ENCODE measurements at places on chromosomes 12 and 14.

DNA sequence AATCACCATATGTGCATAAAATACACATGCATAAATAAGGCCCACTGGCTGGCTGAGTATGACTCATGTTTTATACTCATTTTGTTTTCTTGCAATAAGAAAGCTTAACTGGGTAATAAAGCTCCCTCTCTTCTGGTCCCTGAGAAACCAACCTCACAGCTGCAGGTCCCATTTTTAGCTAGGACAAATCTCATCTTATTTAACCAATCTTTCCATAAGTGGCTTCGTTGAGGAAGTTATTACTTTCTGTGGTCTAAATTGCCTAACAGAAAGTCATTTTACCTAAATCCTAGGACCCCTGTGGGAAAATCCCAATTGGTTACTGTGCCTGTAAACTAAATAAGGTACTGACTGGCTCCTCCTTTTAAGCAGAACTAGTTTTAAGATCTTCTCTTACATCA lies 232.8 kb upstream of the FBXO33 start:
- no peak for DNase-seq

DNA sequence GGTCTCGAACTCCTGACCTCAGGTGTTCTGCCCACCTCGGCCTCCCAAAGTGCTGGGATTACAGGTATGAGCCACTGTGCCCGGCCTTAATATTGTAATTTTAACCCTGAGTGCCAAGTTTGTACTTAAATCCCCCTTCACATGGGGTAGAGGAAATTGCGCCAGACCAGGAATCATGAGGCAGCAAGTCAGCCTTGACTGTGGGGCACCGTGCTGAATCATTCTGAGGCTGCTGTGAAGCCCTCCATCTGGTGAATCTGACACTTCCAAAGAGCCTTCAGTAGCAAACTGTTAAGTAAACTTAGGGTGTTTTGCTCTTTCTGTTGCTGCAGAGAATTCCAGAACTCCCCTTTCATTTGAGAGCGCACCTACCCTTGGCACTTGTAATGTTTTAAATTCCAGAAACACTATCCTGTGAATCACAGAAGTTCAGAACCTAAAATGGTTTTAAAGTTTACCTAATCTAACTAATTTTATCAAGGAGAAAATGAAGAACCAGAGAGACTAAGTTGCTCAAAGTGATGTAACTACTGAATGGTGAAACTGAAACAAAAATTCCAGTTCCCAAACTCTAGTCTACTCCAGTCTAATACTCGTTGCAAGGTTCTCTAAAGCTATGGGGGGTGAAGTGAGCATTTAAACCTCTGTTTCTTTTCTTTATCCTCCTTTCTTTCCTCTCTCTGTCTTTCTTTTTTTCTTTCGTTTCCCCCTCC lies 7.5 kb downstream of the HEBP1 start:
- no peak for DNase-seq

GRCh38 chr12:18580291-18580690 lies 157.5 kb downstream of the PLCZ1 start:
- DNase-seq, result no peak

- no peak for DNase-seq
Observed at GRCh38 chr14:61099216-61099835, 118.3 kb downstream of the SLC38A6 start.

DNA sequence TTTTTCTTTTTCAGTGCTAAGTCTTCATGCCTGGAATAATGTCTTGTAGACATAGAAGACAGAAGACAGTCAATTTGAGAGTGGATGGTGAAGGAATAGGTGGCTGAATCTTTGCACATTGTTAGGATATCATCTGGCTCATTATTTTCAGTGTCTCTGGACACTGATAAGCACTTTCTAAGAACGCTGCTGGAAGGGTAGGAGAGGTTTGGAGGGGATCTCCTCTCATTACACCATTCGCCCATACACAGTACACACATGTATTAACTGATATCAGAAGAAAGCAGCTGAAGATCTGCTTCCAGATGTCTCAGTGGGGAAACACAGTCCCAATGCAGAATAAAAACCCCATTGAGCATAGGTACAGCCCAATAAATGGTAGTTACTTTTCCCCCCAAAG lies 461.1 kb upstream of the DCN start:
- no peak for DNase-seq

DNA sequence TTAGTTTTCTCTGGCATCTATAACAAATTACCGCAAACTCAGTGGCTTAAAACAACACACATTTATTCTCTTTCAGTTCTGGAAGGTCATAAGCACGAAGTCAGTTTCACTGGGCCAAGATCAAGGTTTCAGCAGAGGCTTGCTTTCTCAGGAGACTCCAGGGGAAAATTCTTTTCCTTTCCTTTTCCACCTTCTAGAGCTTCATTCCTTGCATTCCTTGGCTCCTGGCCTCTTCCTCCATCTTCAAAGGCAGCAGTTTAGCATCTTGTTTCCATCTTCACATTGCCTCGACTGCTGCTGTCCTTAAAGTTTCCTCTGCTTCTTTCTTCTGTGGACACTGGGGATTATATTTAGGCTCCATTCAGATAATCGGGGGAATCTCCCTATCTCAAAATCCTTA lies 106.1 kb downstream of the PDE3A start:
- no peak for DNase-seq

- DNase-seq, result no peak
Observed at GRCh38 chr14:80404413-80404812, 193.1 kb upstream of the DIO2 start.

DNA sequence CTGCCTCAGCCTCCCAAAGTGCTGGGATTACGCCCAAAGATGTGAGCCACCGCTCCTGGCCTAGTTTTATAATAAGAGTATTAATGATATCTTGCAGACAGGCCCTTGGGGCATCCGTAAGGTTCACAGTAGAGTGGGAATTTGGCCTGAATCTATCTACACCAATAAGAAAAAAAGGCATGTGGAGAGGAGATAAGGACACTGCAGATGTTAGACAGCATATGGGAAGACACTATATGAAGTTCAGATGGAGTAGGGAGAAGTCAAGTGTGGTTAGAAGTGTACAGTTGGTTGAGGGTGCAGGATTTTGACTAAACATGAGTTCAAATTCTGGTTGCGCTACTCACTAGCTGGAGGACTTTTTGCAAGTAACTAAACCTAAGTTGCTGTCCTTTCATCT lies 8.5 kb upstream of the TTC8 start:
- no peak for DNase-seq

DNA sequence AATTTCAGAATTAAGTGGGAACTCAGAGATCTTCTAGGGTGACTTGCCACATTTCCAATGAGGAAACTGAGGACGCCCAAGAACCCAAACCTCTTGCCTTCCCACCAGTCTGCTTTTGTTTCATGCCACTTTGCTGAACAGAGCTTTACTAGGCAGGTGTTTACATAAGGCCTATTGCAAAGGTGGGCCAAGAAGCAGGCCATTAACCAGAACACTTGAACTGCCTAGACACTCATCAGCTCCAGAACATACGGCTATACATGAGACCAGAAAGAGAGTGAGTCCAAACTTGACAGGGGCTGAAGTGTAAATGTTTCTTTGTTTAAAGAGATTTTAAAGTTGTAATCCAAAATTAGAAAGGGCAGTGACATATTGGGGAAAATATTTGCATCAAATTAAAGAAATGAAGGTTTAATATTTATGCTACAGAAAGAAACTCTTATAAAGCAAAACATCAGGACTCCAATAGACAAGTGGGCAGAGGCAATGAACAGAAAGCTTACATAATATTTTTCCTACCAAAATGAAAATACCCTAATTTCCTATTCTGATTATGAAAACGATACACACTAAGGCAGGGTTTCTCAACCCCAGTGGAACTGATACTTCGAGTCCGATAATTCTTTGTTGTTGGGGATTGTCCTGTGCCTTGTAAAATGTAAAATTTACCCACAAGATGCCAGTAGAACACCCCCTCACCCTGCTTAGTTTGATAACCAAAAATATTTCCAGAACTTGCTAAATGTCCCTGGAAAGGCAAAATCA lies 11.7 kb downstream of the BATF start:
- no peak for DNase-seq

DNA sequence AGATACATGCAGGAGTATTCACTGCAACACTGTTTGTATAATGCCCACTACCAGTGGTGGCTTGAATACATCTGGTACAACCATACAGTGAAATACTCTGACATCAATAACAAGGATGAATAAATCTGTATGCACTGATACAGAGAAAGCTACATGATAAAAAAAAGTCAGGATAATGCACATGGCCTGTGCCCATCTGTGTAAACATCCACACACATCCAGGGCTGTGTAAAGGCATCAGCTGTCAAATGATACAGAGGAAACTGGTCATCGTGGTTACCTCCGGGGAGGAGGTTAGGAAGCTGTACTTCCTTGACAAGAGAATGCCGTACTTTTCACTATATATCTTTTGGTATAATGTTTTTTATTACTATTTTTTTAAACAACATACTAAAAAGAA lies 176.6 kb downstream of the FOXN3 start:
- DNase-seq, result peak; percentile 65

GRCh38 chr14:49478784-49479183 lies 107.4 kb downstream of the RPS29 start:
- no peak for DNase-seq

DNA sequence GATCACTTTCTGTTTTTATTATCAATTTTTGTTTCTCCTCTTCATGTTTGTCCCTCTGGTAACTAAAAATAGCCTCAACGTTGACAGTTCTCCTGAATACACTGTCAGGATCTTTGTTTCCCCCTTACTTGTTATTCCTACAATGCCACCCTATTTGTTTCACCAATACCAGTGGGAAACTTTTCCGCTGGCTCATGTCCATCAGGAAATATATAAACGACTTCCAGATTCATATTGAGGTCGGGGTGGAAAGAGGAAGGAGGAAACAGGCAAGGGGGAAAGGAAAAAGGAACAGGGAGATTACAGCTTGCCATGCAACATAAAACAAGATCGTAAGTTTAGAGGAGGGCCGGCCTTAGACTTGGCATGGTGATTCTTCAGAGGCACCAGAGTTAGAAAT lies 61.7 kb downstream of the BTBD7 start:
- no peak for DNase-seq
